ENCODE measurements at places on chromosomes 4 and X.

DNA sequence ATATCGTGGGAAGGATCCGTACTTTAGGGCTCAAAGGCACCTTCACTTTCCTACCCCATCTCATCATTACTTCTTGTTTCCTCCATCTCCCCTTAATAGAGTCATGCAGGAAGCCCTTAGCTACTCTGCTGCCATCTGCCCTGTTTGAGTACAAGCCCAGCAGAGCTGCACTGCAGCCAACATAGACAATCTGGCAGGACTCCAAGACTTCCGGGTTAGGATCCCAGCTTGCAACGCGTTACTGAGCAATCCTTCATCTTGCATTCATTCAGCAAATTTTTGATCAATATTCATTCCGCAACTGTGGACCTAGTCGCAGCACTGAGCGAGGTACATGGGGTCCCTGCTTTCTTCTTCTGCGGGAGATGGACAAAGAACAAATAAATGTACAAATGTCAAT is 344.9 kb downstream of the BCOR start:
- DNase-seq: no peak

DNA sequence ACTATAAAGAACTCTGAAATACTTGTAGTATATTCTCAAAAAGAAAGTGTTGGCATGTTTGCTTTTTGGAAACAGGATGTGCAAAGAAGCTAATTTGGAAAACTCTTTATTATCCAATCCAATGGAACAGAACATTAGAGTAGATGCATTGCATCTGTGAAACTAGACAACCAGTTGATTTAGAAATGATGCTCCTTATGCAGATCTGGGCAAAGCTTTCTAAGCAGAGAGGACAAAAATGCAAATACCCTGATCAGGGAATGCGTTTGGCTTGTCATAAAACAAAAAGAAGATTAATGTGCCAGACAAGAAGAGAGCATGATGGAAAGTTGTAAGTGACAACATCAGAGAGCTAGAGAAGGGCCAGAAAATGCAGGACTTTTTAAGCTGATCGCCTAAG is 142.3 kb downstream of the RCHY1 start:
- DNase-seq: no peak

- DNase-seq: no peak
These were observed 9.5 kb downstream of the CLCN4 start for GRCh38 chrX:10166248-10166716.

DNA sequence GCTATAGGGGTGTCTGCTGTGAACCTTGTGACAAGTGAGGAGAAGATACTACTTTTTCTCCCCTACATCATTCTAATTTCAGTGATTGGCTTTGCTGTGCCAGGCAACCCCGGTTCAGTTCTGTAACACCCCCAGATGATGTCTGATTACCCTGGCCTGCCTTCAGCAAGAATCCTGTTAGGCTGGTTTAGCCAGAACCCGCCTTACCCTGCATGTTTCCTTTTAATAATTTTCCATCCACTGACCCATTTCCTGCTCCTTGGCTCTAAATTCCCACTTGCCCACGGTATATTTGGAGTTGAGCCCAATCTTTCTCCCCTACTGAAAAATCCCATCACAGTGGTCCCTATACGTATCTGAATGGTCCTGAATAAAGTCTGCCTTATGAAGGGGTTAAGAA is 46.5 kb upstream of the HPSE start:
- DNase-seq: no peak

DNA sequence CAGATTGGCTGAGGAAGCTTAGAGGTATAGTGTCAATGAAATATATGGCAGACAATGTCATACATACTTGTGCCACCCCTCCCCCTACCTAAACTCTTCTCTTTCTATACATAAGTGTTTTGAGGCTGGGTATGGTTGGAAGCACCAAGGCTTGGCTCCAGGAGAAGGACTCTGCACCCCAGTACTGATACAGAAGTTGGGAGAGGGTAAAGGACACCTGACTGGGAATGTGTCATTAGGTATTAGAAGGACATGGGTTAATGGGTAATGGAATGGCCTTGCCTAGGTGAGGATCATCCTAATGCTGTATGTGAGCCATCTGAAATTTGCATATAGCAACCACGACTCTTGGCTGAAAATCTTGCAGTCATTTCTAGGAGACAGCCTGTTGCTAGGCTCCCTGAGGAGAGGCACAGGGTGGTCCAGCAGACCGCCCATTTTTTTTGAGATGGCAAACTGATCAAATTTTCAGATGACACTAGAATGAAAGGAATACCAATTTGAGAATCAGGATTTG is 26.8 kb upstream of the AP1S2 start:
- DNase-seq: no peak
